ENCODE measurements at places on chromosomes 6 and 20.

GRCh38 chr20:43238833-43239232 is 49.1 kb upstream of the PTPRT start:
- DNase-seq: no peak

DNA sequence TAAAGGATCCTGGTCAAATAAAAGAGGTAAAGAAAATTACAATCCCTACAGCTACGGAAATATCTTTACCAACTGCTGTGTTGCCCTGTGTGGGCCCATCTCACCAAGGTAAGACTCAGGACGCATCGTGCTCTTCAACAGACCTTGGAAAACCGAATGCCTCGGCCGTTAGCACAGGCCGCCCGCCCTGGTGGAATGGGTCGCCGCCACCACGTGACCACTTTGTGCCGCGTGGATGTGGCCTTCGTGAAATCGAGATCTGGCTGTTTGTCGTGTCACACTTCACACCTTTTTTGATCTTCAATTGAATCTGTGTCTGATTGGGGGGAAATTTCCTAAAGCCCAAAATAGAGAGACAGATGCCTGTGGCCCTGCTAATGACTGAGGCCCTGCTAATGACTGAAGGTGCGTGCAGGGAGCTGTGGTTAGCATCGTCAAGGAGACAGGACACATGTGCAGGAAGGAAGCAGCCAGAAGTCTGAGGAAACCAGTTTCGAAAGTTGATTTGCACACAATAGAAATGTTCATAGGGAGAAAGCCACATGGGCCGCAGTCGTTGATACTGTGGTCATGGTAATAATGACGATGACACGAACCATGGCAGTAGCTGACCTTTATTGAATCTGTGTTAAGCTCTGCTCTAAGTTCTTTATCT is 175.7 kb upstream of the SNX9 start:
- DNase-seq: no peak

DNA sequence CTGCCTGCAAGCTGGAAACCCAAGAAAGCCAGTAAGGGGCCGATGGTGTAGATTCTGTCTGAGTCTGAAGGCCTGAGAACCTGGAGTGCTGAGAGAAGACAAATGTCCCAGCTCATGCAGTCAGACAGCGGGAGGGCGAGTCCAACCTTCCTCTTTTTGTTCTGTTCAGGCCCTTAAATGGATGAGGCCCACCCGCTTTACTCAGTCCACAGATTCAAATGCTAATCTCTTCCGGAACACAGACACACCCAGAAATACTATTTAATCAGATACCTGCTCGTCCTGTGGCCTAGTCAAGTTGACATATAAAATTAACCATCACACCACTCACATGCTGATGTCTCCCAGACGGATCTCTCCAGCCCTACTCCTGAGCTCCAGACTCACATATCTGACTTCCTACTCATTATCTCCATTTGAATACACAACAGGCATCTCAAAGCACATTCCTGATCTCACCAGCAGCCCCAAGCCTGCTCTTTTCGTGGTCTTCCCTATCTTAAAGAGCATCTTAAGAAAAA is 26.7 kb upstream of the SRC start:
- no peak for DNase-seq

DNA sequence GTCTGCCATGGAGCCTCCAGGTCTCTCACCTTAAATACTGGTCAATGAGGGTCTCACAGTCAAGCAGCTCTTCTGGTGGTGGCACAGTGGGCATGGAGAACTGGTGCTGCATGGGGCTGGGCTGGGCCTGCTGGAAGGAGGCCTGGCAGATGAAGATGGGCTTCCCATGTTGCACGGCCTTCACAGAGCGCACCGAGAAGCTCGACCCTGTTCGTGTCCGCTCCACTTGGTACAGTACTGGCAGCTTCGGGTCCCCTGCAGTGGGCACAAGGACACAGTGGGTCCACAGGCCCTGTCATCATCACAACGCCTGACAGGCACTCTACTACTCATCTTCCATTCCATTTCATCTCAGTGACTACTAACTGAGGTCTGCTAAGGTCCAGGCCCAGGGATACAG is 8.8 kb downstream of the ACOT8 start:
- no peak for DNase-seq

GRCh38 chr20:4924032-4924431 is 77.3 kb downstream of the SLC23A2 start:
- no peak for DNase-seq

DNA sequence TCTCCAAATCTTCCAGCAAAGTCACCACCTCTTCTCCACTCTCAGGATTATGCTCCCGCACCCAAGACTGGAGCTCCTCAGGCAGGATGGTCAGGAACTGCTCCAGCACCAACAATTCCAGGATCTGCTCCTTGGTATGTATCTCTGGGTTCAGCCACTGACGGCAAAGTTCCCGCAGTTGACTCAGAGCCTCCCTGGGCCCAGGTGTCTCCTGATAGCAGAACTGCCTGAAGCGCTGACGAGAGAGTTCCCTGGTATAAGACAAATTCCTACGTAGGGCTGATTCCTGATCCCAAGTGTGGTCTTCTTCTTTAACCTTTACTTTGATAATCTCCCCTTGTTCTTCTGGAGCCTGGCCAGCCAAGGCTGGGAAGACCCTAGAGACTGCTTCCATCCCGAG is 60.6 kb downstream of the GPX5 start:
- DNase-seq: no peak

DNA sequence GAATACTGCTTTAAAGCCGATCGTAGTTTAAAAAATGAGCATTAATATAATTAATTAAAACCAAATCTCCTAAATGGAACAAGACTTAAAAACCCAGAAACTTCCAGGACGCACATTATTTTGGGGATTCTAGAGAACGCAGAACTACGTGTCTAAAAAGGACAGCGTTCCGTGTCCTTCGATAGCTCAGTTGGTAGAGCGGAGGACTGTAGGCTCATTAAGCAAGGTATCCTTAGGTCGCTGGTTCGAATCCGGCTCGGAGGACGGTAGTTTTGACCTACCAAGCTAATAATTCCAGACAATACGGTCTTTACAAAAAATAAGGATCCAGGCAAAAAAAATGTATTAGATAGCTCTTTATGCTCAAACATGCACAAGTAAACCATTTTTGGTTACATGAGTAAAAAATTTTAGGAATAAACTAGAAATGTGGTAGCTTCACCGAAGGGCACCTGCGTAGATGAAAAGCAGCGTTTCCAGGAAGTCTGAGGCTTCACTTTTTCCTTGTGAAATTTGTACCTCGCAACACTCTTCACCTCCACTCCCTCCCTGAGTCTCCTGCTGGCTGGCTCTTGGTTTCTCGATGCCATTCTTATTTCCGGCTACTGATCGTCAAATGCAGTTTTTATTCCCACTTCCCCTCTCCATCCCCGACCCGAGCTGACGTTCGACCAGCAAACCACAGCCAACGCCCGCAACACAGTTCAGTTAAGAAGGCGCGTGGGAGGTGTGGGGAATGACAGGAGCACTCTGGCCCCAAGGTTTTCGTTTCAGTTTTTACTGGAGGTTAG is 19.6 kb upstream of the ABT1 start:
- DNase-seq: no peak

All from activated gamma-delta T cell (primary cell).